ENCODE measurements at places on chromosomes 13 and 19.

DNA sequence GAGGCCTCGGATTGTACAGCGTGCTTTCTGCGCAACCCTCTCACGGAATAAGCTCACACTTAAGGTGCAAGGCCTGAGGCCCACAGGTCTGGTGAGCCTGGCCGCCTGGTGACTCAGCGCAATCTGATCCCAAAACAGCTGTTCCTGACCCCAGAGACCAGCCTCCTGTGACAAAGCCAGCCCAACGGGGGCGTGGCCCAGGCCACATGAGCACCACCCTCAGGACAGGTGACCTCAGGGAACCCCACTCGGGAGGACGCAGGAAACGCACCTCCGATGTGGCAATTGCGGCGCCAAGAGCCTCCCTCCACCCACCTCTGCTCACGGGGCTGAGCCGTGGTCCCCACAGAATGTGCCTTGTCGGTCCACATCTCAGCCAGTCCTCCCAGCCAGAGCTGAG is 26.4 kb downstream of the GRTP1 start:
- no peak for DNase-seq

- DNase-seq, result no peak
These were observed 1.3 kb upstream of the LDLR start for GRCh38 chr19:11087870-11088505.

GRCh38 chr19:1466018-1466460 is 13.0 kb downstream of the C19orf25 start:
- no peak for DNase-seq

- no peak for DNase-seq
These were observed 15.3 kb upstream of the ZNF554 start for GRCh38 chr19:2804156-2805004.

- no peak for DNase-seq
These were observed 846.9 kb upstream of the MIR17HG start for GRCh38 chr13:90500569-90500968.

- DNase-seq, result no peak
These were observed 9.6 kb upstream of the KL start for GRCh38 chr13:33006638-33007037.

GRCh38 chr19:46661735-46662592 is 982 bp upstream of the DACT3 start:
- peak; percentile 90 for DNase-seq

DNA sequence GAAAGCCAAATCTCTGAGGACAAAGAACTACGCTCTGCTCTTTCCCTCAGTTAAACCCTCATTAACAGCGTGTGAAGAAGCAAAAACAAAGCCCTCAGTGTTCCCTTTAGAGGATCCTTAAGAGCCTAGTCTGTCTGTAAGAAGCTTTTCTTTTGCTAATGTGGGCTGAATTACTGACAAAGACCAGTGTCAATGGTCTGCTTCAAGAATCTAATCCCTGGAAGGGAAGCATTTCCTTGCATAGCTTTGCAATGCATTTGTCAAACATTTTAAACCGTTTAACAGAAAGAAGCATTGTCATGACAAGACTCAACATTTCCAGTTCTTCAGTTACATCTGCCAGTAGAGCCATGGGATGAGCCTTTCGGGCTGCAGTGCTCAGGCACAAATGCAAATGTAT is 64.9 kb downstream of the EDNRB start:
- DNase-seq, result peak; percentile 99

- DNase-seq, result peak; percentile 97
These were observed at the start of gene SIX5 for GRCh38 chr19:45768984-45769782. SIX5 (minus strand) TSS chr19:45769252; CDS start chr19:45768844, 408 bp downstream.

DNA sequence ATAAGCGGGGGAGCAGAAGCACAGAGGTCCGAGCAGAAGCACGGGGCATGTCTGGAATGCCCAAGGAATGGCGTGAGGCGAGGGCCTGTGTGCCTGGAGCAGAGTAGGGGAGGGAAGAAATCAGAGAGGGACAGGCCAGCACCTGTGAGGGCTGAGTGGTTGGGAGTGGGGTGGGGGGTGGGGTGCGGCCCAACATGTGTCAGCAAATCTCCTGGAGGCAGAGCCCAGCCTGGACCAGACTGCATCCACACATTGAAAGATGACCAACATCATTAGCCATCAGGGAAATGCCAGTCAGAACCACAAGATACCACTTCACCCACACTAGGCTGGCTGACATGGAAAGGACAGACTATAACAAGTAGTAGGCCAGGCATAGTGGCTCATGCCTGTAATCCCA is 11.2 kb downstream of the CLASRP start:
- no peak for DNase-seq
